GM12878 (cell line): ENCODE measurements at places on chromosomes 1 and 21. TPM values are rescaled to one million over a fixed set of nuclear protein-coding genes. Genes with fewer than 3 reads are reported as not detected.

Gene S100A11
- polyA plus RNA-seq, result 70.4 and 76.2 TPM in 2 replicates

Gene NPR1
- 0.08 and 0.17 TPM in 2 replicates for polyA plus RNA-seq

Gene INSRR
- not detected in 2 replicates for polyA plus RNA-seq

Gene OLFML3
- 0.14 TPM in 1 of 2 replicates, not detected in the other for polyA plus RNA-seq

Gene LCE2A
- not detected in 2 replicates for polyA plus RNA-seq

Gene SUMO3
- 164 and 173 TPM in 2 replicates for polyA plus RNA-seq

Gene CADM3
- not detected in 2 replicates for polyA plus RNA-seq

Gene C1orf115
- 3.8 and 4.2 TPM in 2 replicates for polyA plus RNA-seq

Gene HHAT
- polyA plus RNA-seq, result 3.0 TPM in 2 replicates

Gene FBLIM1
- polyA plus RNA-seq, result 0.44 TPM in 1 of 2 replicates, not detected in the other

Gene KHDRBS1
- polyA plus RNA-seq, result 26.9 and 142 TPM in 2 replicates

Gene DNAJC6
- polyA plus RNA-seq, result 3.3 and 3.8 TPM in 2 replicates

Gene RPL11
- 959 and 968 TPM in 2 replicates for polyA plus RNA-seq

Gene BGLAP
- 0.20 and 0.95 TPM in 2 replicates for polyA plus RNA-seq

Gene CD5L
- polyA plus RNA-seq, result 0.11 and 0.33 TPM in 2 replicates

Gene UTS2
- not detected in 2 replicates for polyA plus RNA-seq

Gene FLG2
- polyA plus RNA-seq, result not detected in 2 replicates

Gene ITGB2
- polyA plus RNA-seq, result 127 and 128 TPM in 2 replicates

Gene SAMD11
- 0.31 TPM in 1 of 2 replicates, not detected in the other for polyA plus RNA-seq

Gene MPL
- polyA plus RNA-seq, result not detected in 2 replicates

Gene KCNJ15
- polyA plus RNA-seq, result not detected in 2 replicates

Gene TLCD4
- polyA plus RNA-seq, result not detected in 2 replicates

Gene GPR37L1
- 0.03 TPM in 1 of 2 replicates, not detected in the other for polyA plus RNA-seq

Gene PRR9
- not detected in 2 replicates for polyA plus RNA-seq

Gene SLC5A9
- not detected in 2 replicates for polyA plus RNA-seq

Gene SETD4
- 18.0 and 21.9 TPM in 2 replicates for polyA plus RNA-seq

Gene CHAF1B
- 31.3 and 31.4 TPM in 2 replicates for polyA plus RNA-seq

Gene C1orf116
- not detected in 2 replicates for polyA plus RNA-seq

Gene LCE1F
- polyA plus RNA-seq, result 0.89 and 0.96 TPM in 2 replicates

Gene BATF3
- polyA plus RNA-seq, result 11.9 and 20.4 TPM in 2 replicates

Gene KCNJ10
- polyA plus RNA-seq, result 0.20 TPM in 1 of 2 replicates, not detected in the other

Gene C1orf21
- polyA plus RNA-seq, result 0.17 and 0.19 TPM in 2 replicates

Gene DISP1
- polyA plus RNA-seq, result 0.49 and 0.95 TPM in 2 replicates

Gene C8B
- polyA plus RNA-seq, result not detected in 2 replicates

Gene CCDC17
- 0.16 and 0.37 TPM in 2 replicates for polyA plus RNA-seq

Gene CFHR2
- not detected in 2 replicates for polyA plus RNA-seq

Gene HMCN1
- polyA plus RNA-seq, result not detected in 2 replicates
